ENCODE measurements at places on chromosomes 2 and 18.

DNA sequence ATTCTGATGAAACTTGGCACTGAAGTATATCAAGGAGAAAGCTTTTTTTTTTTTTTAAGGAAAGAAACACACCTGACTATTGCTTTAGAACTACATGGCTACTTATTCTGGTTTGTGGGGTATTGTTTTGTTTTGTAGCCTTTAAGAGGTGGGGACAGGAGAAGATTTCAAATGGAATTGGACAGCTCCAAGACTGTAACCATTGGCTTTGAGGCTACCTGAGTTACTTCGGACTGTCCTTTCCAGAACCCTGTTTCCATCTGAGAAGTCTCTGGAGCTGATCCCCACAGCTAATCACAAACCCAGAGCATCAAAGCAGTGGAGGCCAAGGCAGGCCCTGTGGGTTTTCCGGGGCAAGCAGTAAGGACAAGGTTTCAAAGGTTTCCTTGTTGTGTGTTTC is 4.7 kb downstream of the CDC42EP3 start:
- no peak for DNase-seq

DNA sequence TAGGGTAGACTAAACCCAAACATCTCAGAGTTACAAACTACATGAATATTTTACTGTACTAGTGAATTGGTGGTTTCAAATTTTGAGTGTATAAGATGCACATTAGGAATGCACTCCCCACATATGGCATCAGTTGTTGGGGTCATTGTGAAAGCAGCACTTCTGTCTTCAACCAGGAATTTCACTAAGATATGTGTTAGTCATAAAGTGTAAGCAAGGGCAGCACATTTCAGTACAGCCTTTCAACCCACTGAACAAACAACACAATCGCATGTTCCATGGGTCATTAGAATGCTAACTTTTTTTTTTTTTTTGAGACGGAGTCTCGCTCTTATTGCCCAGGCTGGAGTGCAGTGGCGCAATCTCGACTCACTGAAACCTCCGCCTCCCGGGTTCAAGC is 164.1 kb upstream of the MAP2 start:
- no peak for DNase-seq

GRCh38 chr2:146677280-146677679 is 1167.5 kb upstream of the ACVR2A start:
- DNase-seq: peak; percentile 5

GRCh38 chr2:240129731-240130392 is 6.2 kb downstream of the COPS9 start:
- no peak for DNase-seq

DNA sequence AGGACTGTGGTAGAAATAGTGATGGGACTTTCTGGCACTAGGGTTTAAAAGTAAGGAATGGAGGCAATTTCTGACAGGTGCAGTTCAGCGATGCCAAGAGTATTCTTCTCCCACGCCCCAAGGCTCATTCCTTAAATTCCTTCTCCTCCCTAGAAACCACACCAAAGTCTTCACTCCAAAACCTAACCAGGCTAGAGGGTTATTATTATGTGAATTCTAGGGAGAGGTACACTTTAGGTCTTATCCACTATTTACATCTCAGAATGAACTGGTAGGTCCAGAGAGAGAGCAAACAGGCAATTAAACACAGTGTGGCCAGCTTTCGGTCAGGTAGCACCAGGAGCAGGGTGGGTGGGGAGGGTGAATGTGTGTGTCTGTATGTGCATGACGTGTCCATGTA is 11.4 kb downstream of the IL1F10 start:
- DNase-seq: no peak
